ENCODE measurements at places on chromosomes 5 and 9.

GRCh38 chr5:107418071-107418470 lies 252.7 kb downstream of the EFNA5 start:
- DNase-seq, result no peak

GRCh38 chr5:137252512-137252911 lies 246.6 kb downstream of the SPOCK1 start:
- no peak for DNase-seq

DNA sequence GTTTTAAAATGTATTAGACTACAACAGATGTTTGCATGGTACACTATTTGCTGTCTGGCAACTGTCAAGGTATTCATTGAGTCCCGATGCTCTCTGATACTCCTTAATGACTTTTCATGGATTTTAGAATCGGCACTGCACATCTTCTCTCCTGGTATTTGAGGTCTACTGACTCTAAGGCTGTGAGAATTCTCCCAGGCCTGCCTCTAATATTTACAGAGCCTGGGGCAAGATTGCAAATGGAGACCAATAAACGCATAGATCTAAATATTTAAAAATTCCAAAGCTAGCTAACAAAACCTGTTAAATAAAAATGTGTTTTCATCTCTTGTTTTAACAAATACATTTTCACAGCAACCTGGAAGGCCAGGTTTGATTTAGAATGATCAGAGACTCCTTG lies 291.4 kb upstream of the RFX3 start:
- no peak for DNase-seq

GRCh38 chr9:121194730-121195129 lies 6.9 kb downstream of the RAB14 start:
- DNase-seq, result no peak

Data from activated T-helper 1 cell treated with Interleukin-2 at 50 U/mL for 16 hours (primary cell).